ENCODE measurements at places on chromosomes 1 and 21. TPM values are rescaled to one million over a fixed set of nuclear protein-coding genes. Genes with fewer than 3 reads are reported as not detected.

The FCRL1 gene
- total RNA-seq: not detected

The ESRRG gene
- total RNA-seq: 0.18 TPM

The AJAP1 gene
- total RNA-seq: 0.57 TPM

The SLC22A15 gene
- 7.2 TPM for total RNA-seq

The FCRL4 gene
- total RNA-seq: not detected

The BEND5 gene
- 0.45 TPM for total RNA-seq

The TNFSF18 gene
- 0.09 TPM for total RNA-seq

The VN1R5 gene
- not detected for total RNA-seq

The OR2L2 gene
- not detected for total RNA-seq

The EPS15 gene
- 108 TPM for total RNA-seq

Measured in fibroblast of the aortic adventitia (primary cell).